ENCODE measurements at places on chromosomes 16 and 17.

- H3K4me3 ChIP-seq: no peak overlapping the region
- no peaks in the 10 kb centered on the region for H3K27me3 ChIP-seq
- peaks cover 61% of the 10 kb centered on the region for H3K36me3 ChIP-seq
Measured at GRCh38 chr17:77493238-77493820, 352.6 kb downstream of the SEC14L1 start.

DNA sequence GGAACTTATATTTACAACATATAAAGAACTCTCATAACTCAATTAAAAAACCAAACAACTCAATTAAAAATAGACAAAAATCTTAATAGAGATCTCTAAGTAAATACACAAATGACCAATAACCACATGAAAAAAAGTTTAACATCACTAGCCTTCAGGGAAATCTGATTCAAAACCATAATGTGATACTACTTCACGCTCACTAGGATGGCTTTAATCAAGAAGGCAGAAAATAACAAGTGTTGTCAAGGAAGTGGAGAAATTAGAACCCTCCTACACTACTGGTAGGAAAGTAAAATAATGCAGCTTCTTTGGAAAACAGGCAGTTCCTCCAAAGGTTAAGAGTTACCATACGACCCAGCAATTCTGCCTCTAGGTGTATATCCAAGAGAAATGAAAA lies 8.4 kb downstream of the PHF12 start:
- no peaks in the 10 kb centered on the region for H3K27me3 ChIP-seq
- no peak overlapping the region for H3K27ac ChIP-seq
- H3K4me3 ChIP-seq: no peak overlapping the region
- no peak for DNase-seq
- peaks cover 40% of the 10 kb centered on the region for H3K4me1 ChIP-seq
- peaks cover 20% of the 10 kb centered on the region for H3K36me3 ChIP-seq

GRCh38 chr17:20121359-20122253 lies 112.4 kb downstream of the SPECC1 start:
- peak; percentile 71 for DNase-seq
- no peaks in the 10 kb centered on the region for H3K36me3 ChIP-seq
- no peaks in the 10 kb centered on the region for H3K27me3 ChIP-seq
- peaks cover 5% of the 10 kb centered on the region for H3K4me1 ChIP-seq

DNA sequence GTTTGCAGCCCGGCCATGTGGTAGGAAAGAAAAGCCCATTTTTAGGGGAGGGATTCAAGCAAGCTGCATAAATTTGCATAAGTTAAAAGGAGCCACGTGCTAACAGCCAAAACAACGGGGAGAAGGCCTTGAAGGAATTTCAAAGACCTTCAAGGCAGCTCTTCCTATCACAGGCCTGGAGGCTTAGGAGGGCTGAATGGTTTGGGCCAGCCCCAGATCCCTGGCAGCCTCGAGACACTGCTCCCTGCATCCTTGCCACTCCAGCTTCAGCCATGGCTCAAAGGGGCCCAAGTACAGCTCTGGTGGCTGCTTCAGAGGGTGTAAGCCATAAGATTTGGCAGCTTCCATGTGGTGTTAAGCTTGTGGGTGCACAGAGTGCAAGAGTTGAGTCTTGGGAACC lies 22.6 kb downstream of the PRDM7 start:
- no peaks in the 10 kb centered on the region for H3K27me3 ChIP-seq
- H3K36me3 ChIP-seq: no peaks in the 10 kb centered on the region
- no peak overlapping the region for H3K4me3 ChIP-seq
- no peak for DNase-seq
- no peak overlapping the region for H3K27ac ChIP-seq

DNA sequence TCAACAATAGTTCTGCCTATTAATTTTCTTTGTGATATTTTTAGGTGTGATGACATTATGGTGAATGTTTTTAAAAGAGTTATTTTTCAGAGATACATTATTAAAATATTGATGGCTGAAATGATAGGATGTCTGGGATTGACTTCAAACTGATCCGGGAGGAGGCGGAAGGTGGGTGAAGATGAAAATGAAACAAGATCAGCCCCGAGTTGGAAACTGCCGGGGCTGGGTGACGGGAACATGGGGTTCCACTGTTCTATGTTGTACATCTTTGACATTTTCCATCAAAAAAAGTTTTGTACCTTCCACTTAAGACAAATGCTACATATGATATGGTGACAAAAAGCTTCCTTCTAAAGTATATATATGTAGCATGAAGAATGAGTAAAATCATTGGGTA lies 336.9 kb downstream of the XYLT1 start:
- no peaks in the 10 kb centered on the region for H3K27me3 ChIP-seq
- no peaks in the 10 kb centered on the region for H3K36me3 ChIP-seq
- no peak overlapping the region for H3K4me3 ChIP-seq
- H3K27ac ChIP-seq: no peak overlapping the region
- DNase-seq: no peak

GRCh38 chr17:32386844-32387243 lies 36.9 kb downstream of the ZNF207 start:
- no peaks in the 10 kb centered on the region for H3K27me3 ChIP-seq
- H3K36me3 ChIP-seq: peaks cover 7% of the 10 kb centered on the region
- H3K27ac ChIP-seq: no peak overlapping the region
- H3K4me3 ChIP-seq: no peak overlapping the region

DNA sequence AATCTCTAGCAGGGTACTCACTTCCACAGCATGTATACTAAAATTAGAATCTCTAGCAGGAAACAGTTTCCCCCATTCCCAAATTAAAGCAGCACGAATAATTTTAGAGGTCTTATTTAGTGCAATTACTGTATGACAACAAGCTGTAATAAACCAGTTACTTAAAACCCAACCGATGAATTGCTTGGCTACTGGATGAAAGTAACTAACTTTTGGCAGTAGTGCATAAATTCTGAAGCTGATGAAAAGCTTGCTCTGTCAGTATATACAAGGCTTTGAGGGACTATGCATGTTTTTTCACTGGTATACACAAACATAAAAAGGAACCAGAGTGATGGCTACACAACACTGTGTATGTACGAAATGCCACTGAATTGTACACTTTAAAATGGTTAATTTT lies 89.4 kb downstream of the CFDP1 start:
- 0 out of 2 replicates have a peak, but pooled peaks cover 3% of the 10 kb centered on the region for H3K36me3 ChIP-seq
- H3K27ac ChIP-seq: peak overlapping the region; percentile 85
- no peak for DNase-seq
- H3K4me1 ChIP-seq: peaks cover 40% of the 10 kb centered on the region

DNA sequence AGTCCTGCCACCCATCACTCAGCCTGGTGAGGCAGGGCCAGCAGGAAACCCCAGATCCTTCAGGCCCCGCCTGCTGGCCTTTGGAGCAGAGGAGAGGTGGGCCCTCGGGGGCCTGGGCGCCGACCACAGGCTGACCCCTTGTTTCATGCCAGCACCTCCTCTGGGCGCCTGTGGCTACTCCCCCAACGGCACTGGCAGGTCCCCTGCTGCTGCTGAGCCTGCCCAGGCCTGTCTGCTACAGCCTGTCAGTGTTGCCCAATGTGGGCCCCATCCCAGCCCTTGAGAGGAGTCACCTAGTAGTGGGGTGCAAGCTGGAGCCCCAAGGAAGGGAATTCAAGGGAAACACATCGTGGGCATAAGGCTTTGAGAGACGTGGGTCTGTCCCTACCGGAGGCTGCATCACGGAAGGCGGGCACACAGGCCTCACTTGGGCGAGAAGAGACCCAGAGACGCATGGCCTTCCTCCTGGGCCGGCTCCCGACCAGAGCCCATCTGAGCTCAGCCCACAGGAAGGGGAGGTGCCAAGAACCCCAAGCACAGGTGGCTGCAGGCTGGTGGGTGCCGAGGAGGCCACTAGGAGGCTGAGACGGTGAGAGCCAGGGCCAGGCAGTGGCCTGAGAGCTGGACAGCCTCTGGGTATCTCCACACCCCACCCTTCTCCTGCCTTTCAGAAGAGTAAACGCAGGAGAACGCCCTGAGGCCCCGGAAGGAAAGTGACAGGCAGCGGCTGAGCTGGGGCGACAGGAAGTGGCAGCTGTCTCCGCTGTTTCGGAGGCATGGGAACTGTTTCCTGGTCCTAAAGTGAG lies 8.0 kb upstream of the FASN start:
- no peak overlapping the region for H3K4me3 ChIP-seq
- no peaks in the 10 kb centered on the region for H3K36me3 ChIP-seq
- H3K4me1 ChIP-seq: peaks cover 33% of the 10 kb centered on the region
- DNase-seq: peak; percentile 85
- H3K27me3 ChIP-seq: no peaks in the 10 kb centered on the region

- peak; percentile 35 for DNase-seq
- peaks cover 14% of the 10 kb centered on the region for H3K4me1 ChIP-seq
- H3K27me3 ChIP-seq: no peaks in the 10 kb centered on the region
- H3K27ac ChIP-seq: no peak overlapping the region
- no peaks in the 10 kb centered on the region for H3K36me3 ChIP-seq
Measured at GRCh38 chr16:78179666-78180065, 80.2 kb downstream of the WWOX start.

Data from PC-3 (cell line).